ENCODE measurements at places on chromosomes 11 and 22.

DNA sequence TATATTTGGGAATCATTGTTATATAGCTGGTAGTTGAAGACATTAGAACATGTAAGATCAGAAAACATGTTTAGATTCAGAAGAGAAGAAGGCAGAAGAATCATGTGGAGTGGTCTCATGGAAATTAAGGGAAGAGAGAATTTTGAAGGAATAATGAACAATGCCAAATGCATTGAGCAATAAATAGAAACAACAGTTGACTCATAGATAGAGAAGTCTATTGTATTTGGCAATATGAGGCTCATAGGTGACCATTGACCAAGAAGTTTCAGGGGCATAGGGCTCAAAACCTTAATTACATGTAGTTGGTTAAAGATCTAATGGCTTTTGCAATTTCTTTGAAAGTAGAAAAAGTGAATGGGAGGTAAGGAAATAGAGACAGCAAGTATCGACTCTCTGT lies 123.9 kb downstream of the PAX6 start:
- DNase-seq, result no peak

DNA sequence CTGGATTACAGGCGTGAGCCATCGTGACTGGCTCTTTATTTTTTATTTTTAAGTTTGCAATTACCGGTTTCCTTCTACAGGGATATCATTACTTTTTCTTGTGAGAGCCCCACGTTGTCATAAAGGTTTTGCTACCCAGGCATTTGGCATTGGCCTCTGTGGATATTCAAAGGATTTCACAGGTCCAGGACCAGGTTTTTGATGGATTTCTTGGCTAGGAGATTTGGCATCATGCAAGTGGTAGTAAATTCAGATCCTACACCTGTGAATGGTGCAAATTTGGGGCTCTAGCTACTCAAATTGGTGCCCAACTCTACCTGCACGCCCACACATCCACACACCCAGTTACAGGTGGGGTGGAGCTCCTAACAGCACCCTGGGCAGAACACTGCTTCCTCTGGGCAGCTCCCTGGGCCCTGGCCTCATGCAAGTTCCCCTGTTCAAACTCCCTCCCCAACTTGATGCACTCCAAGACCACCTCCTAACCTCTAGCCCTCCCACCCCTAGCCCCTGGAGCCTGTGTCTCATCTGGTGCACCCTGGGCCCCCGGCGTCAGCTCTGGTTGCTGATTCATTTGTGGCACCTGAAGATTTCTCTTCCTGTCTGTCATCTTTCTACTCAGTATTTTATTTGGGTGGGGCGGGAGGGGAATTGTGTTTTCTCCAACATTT lies 9.3 kb upstream of the MRGPRD start:
- no peak for DNase-seq

- no peak for DNase-seq
Measured at GRCh38 chr22:44546686-44547310, 48.8 kb upstream of the RTL6 start.

DNA sequence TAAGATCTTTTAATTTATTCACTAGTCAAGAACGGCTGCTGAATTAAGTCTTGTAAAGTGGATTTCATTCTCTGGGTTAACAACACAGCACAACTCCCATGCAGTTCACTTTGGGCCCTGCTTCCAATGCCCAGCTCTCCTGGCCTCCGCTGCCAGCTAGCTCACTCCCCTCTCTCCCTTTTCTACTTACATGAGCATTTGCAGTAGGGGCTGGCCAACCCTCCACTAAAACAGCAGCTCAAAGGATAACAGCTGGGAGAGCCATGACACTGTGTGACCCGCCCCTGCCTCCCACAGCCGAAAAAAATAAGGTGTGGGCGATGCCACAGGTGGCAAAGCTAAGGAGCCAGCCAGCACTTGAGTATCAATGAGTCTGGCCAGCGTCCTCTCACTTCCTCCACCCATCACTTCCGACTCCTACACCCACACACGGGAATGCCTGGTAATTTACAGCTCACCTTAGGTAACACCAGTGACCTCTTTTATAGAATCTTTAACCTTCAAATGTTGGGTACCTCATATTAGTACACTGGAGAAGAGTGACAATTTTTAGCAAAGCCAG lies 56.8 kb downstream of the DGCR2 start:
- DNase-seq, result no peak

- DNase-seq, result no peak
Measured at GRCh38 chr11:44277196-44278090, 32.5 kb downstream of the ALX4 start.

- no peak for DNase-seq
Measured at GRCh38 chr22:21967693-21968271, 14.8 kb downstream of the TOP3B start.

DNA sequence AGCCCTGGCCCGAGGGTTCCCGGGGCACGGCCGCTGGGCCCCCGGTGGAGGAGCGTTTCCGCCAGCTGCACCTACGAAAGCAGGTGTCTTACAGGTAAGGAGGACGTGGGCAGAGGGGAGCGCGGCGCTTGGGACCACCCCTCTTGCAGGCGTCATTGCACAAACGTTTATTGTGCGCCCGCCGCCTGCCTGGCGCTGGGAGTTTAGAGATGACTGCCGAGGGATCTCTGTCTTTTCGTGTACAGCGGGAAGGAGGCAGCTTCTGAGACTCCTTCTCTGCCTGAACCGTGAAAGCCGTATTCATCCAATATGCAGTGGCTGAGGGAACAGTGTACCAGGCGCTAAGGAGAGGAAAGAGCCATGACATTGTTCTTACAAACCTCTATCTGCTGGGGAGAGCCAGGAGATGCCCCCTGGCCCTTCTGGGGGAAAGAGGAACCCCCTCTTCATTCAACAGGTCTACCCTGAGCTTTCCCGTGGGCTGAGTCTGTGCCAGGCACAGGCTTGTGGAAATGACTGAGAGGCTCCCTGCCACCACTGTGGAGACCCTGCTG lies 13.8 kb upstream of the DGKZ start:
- no peak for DNase-seq

DNA sequence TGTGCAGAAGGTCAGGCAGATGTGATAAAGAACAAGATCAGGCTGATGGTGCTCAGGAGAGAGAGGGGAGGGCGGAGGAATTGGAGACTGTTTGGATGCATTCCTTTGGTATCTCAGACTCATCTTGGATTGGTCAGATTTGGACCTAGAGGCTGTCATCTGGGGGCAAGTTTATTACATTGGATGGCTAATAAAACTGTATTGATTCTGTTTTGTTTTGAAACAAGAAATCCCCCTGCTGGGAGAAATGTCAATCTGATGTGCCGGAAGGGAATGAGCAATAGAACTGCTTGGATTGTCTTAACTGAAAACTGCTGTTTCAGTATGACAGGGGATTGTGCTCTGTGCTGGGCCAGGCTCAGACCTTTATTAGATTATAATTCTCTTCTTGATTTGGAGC lies 25.5 kb upstream of the CCDC90B start:
- DNase-seq, result no peak

DNA sequence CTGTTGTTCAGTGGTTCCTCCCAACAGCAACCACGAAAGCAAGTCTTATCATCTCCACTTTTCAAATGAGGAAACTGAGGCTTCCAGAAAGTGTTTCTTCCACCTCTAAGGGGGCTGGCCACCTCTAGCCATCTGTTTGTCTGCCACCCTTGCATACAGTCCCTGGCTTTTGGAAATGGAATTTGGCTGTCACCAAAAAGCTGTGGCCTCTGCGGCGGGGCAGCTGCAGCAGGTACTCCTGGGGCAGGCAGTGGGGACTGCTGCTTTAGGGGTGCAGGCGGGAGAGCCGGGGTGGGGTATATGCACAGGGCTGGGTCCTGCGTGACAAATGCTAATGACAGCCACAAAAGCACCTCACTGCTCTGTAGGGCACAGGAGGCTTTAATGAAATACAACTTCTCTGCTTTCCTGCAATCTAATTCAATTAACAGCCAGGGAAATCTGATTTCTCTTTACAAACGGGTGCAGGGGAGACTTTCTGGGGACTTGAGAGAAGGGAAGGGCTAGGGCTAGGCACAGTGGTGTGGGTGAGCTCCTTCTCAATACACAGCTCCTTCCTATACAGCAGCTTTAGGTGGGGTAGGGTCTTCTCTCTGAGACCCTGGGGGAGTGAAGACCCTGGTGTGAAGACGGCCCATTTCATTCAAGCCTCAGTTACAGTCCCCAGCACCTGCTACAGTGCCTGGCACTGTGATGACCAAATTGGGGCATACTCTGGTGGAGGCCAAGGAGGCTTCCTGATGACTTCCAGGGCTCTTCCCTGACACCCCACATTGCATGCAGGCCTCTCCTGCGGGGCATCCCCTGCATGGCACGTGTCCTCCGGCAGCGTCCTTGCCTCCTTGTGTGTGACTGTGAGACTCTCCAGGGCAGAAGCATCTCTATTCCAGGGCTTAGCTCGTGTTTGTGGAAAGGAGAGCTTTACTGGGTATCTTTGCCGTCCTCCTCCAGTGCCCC lies 161.6 kb downstream of the CEP164 start:
- DNase-seq, result no peak

GRCh38 chr11:18526130-18526520 lies 617 bp downstream of the TSG101 start:
- no peak for DNase-seq

- DNase-seq, result no peak
Measured at GRCh38 chr11:46505741-46506482, 87.9 kb downstream of the AMBRA1 start.

- DNase-seq, result peak; percentile 84
Measured at GRCh38 chr11:6737872-6738466, 33.8 kb downstream of the OR2AG2 start.

GRCh38 chr11:105334025-105334714 lies 194.6 kb upstream of the CARD18 start:
- DNase-seq, result no peak

GRCh38 chr11:55942785-55943392 lies 6.7 kb upstream of the OR5I1 start:
- no peak for DNase-seq

DNA sequence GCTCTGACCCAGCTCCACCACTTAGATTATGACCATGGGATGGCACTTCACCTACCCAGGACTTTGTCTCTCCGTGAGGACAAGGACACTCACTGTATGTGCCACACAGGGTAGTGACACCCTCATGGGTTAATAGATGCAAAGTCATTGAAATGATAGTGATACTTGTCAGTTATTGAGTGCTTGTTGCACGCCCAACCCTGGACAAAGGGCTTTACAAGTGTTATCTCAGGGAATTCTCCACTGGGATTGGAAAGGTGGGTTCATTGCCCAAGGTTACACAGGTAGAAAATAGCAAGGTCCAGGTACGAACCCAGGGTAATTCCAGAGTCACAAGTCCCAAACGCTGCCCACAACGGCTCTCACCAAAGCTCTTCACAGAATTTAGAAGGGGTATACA lies 158.2 kb downstream of the TRIM29 start:
- DNase-seq, result no peak

- DNase-seq, result no peak
Measured at GRCh38 chr11:102620818-102621561, 4.1 kb downstream of the MMP20 start.

- no peak for DNase-seq
Measured at GRCh38 chr11:95266751-95267374, 35.9 kb upstream of the SESN3 start.

DNA sequence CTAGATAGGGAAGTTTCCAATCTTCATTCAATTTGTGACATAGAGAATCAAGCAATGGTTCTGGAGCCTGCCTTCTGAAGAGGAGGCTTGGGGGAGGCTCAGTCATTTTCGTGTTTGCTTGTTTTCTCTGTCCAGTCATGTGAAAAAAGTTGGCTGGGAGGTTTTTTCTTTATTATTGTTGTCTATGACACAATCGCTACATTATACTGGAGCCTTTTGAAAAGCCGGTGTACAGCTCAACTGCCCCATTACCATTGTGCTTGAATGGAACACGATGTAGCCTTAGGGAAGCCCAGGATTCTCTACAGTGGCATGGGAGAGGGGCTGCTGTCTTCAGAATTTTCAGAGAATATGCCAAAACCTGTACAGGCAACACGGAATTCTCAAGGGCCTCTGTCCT lies 57.9 kb upstream of the NCAM1 start:
- no peak for DNase-seq

DNA sequence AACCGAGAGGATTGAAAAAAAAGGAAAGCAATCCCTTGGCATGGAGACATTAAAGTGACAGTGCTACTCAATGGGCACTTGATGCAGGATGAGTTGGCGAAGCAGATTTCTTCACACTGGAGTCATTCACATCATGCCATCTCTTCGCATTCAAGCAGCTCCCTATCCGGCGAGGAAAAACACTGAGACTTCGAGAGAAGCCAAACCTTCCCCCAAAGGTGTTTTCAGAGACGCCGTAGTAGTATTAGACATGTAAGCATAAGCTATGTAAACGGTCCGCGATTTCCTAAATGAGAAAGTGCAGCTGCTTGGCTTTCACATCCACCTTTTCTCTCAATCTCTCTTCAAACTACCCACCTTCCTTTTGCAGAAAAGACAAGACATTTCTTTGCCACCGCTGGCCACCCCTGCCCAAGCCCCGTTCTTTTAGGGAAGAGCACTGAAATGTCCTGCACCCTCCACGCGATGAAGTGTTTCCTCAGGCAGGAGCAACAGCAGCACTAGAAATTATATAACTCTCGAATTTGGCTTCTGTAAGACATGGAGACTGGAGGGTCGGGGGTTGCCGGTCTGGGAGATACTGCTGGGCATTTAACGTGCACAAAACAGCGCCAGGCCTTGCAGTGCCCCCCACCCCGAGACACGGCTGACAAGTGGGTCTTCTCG lies at the start of gene DLG2:
DLG2 (minus strand) TSS at position 13 of the 666 bp plus-strand sequence.
- DNase-seq, result peak; percentile 18

DNA sequence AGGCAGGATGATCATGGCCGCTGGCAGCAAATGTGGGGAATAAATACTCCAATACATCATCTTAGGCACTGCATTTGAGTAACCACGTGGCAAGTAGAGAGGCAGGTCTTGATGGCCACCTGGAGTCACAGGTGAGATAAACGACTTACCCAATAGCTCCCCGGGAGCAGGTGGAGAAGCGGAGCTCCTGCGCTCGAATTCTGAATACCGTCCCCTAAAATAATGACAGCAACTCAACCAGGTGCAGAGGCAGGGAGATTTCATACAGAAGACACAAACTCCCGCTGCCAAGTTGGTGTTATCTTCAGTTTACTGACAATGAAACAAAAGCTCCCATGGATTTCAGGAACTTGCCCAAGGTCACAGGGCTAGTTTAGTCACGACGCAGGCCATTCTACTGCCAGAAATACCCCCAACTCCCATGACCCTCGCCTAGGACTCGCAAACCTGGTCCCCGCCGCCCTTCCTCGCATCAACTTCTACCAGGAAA lies 437 bp downstream of the SLC43A3 start:
- peak; percentile 19 for DNase-seq

GRCh38 chr11:119533921-119534736 lies 111.2 kb upstream of the THY1 start:
- peak; percentile 28 for DNase-seq

DNA sequence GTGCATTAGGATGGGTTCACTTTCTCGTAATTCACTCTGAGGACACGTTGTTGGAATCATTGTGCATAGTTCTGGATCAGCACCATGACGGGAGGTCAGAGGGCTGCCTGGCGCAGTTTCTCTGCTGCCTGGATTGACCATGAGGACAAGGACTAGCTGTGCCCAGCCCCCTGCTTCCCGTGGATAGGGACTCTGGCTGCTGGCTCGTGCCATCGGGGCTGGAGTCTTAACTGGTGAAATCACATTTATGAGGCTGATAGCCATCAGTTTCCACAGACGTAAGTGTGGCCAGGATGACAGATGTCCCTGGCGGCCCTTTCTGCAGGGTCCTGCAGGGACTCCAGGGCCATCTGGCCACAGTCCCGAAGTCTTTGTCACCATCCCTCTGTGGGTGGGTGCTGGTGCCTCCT lies 24.1 kb upstream of the GRAMD4 start:
- no peak for DNase-seq
